Psoas muscle (tissue), 8 donors: ENCODE measurements at places on chromosomes 3 and 15. TPM values are rescaled to one million over a fixed set of nuclear protein-coding genes. Genes with fewer than 3 reads are reported as not detected.

Gene PCOLCE2
- 4.4 TPM for total RNA-seq

- H3K4me1 ChIP-seq = peaks cover 23% of the 10 kb centered on the region
- no peak overlapping the region for H3K27ac ChIP-seq
- no peaks in the 10 kb centered on the region for H3K36me3 ChIP-seq
- no peak for DNase-seq
- H3K27me3 ChIP-seq = no peaks in the 10 kb centered on the region
Measured at GRCh38 chr3:115657168-115657567, 33.9 kb downstream of the GAP43 start.

Gene HES1
- total RNA-seq = 33.3 TPM

DNA sequence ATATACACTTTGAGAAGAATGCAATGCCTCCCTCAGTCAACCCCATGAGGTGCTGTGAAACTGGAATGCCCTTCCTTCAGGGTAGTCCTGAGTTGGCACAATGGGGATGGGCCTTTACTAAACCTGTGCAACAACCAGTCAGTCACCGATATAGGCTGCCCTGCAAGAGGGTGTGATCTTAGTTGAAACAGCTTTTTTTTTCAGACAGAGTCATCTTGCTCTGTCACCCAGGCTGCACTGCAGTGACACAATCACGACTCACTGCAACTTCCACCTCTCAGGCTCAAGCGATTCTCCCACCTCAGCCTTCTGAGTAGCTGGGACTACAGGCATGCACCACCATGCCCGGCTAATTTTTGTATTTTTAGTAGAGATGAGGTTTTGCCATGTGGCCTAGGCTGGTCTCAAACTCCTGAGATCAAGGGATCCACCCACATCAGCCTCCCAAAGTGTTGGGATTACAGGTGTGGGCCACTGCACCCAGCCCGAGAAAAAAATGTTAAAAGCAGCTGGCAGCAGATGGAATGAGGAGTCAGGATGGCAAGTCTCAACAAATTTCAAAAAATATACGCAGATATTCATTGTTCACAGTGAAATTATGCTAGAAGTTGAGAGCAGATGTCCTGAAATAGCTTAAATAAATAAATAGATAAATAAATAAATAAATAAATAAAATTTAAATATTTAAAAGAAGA is 31.8 kb downstream of the MYO5A start:
- H3K27ac ChIP-seq = no peak overlapping the region
- H3K4me1 ChIP-seq = peaks cover 18% of the 10 kb centered on the region
- DNase-seq = no peak
- H3K36me3 ChIP-seq = no peaks in the 10 kb centered on the region

Gene SAXO2
- 4.2 TPM for total RNA-seq

Gene ATP8B4
- total RNA-seq = 1.2 TPM

DNA sequence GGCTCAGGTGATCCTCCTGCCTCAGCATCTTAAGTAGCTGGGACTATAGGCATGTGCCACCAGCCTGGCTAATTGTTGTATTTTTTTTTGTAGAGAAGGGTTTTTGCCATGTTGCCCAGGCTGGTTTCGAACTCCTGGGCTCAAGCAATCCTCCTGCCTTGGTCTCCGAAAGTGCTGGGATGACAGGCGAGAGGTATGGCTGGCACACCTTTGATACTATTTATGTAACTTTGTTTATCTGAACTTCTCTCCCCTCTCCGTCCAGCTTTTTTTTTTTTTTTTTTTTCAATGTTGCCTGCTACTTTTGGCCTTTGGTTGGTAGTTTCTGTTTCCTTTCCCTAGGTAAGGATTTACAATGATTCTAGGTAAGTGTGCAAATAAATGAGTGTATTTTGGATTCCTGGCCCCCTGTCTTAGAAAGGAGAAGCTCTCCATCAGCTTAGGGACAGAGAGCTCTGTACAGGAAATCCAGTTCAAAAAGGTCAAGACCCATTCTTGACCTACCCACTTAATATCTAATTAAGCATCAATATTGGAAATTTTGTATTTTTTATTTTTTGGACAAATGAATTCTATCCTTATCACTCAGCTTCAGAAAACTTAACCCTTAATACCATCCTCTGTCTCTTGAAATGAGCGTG is 6.8 kb downstream of the ARL6IP5 start:
- peak overlapping the region; percentile 98 for H3K27ac ChIP-seq
- peak overlapping the region; percentile 6 for H3K4me3 ChIP-seq
- H3K4me1 ChIP-seq = peaks cover 97% of the 10 kb centered on the region

DNA sequence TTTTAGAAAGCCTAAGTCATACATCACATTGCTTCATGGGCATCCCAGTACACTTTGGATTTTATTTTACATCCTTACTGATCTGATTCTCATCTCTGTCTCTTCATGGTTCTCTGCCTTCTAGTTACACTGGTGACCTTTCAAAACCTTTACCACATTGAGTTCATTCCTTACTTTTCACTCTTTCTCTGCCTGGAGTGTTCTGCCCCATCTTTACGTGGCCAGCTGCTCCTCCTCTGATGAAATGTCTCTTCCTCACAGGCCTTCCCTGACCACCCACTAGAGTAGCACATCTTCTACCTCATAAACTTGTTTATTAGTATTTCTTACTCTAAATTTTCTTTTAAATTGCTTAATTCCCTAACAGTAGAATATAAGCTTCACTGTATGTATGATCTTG is 17.7 kb downstream of the CTNNB1 start:
- no peaks in the 10 kb centered on the region for H3K36me3 ChIP-seq
- H3K27ac ChIP-seq = no peak overlapping the region
- H3K4me1 ChIP-seq = peaks cover 78% of the 10 kb centered on the region
- no peaks in the 10 kb centered on the region for H3K27me3 ChIP-seq
- H3K4me3 ChIP-seq = no peak overlapping the region

DNA sequence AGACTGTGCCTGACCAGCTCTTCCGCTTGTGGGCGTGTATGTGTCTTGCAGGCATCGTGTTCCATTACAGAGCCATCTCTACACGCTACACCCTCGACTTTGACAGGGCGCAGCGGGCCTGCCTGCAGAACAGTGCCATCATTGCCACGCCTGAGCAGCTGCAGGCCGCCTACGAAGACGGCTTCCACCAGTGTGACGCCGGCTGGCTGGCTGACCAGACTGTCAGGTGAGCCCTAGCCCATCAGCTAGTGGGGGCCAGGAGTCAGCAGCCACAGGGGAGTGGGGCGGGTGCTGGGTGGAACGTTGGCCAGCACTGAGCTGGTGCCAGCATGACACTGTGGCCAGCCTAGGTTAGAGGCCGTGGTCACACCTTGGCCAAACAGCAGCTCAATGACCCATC is 36.7 kb downstream of the ACAN start:
- no peak overlapping the region for H3K4me3 ChIP-seq
- H3K36me3 ChIP-seq = no peaks in the 10 kb centered on the region
- DNase-seq = no peak
- no peaks in the 10 kb centered on the region for H3K4me1 ChIP-seq
- H3K27ac ChIP-seq = no peak overlapping the region

Gene UCN2
- total RNA-seq = 0.32 TPM

DNA sequence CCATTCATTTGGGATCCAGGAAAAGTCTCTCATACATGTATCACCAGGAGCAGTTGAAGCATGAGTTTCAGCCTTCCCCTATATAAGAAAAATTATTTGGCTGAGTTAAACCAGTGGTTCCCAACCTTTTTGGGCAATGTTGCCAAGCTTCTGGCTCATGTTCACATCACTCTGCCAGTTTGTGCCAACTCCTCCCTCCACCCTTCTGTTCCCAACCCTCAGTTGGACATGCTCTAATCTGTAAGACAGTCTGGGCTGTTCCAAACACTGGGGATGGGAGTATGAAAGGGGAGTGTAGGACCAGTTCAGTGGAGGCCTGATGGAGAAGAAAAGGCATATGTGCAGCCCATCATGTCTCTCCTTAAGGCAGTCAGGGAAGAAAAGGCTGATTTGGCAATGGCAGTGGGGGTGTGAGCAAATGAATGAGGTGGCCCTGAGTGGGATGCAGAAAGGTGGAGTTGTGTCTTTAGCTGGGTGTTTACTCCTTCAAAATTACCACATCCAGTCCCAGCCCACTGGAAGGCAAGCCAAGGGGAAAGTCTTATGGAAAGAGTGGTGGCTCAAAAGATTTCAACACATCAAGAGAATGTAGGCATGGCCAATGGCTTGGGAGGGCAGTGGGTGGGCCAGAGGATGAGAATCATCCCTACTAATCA is 32.0 kb upstream of the PRICKLE2 start:
- H3K4me3 ChIP-seq = no peak overlapping the region

DNA sequence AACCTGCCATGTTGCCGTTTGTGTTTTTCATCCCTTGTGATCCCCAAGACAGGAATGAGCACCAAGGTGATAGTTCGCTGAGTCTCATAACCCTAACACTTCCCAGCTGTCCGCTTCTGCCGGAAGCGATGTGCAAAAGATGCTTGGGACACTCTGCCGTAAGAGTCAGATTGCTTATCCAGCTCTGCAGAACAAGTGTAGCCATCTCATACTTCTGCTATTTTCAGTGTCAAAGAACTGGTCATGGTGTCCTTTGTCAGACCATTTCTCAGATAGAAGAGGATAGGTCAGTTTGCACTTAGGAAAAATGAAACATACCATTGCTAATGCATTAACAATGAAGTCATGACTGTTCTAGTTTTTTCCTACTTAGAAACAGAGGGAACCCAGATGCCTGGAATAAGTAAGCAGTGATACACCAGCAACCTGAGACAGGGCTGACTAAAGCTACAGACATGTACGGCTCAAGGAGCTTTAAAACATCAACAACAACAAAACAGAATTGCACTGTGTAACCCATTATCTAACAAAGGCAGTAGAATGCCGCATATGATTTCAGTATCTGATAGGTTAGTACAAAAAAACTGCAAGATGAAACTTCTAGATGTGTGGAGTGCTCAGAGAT is 134.0 kb upstream of the IL12A start:
- H3K27ac ChIP-seq = peak overlapping the region; percentile 95
- peak; percentile 24 for DNase-seq
- peak overlapping the region; percentile 73 for H3K4me3 ChIP-seq
- H3K27me3 ChIP-seq = no peaks in the 10 kb centered on the region
- no peaks in the 10 kb centered on the region for H3K36me3 ChIP-seq
- H3K4me1 ChIP-seq = peaks cover 56% of the 10 kb centered on the region

DNA sequence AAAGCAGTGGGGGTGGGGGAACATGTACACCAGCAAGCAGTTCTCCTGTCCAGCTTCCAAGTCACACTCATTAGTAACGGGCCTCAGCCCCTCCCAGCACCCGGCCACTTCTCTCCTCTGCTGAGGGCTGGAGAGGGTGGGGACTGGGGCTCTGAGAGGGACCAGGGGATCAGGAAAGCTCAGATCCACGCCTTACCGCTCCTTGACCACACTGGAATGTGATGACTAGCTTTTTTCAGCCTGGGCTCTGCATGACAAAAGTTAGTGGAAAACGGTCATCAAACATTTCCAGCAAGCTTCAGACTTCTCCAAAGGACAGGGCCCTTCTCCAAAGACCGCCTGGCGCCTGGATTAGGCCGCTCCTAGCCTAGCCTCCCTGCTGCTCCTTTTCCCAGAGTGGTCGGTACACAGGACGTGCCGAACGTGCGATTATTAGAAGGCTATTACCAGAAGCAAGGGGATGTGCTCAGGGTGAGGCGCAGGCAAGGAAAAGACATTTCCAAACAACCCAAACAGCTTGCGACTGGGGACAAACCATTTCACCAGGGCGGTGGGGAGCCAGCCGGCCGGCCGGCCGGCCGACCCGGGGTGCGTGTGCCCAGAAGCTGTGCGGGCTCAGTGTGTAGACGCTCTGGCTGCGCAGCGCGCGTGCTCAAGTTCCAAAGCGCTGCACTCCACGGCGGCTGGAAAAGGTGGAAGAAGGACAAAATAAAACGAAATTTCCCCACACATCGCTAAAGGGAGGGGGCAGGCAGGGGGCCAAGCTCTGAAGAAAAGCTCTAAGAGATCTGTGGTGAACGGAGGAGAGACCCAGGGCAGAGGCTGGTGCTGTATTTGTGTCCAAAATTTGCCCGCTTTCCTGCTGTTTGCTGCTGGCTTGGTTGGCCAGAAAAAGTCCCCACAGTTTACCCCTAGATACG is 51.0 kb upstream of the SSR3 start:
- peaks cover 10% of the 10 kb centered on the region for H3K4me1 ChIP-seq
- peak overlapping the region; percentile 69 for H3K27ac ChIP-seq
- peak; percentile 40 for DNase-seq
- H3K36me3 ChIP-seq = no peaks in the 10 kb centered on the region
- H3K4me3 ChIP-seq = peak overlapping the region; percentile 66
- H3K27me3 ChIP-seq = no peaks in the 10 kb centered on the region

GRCh38 chr3:149585401-149585726 is 72.5 kb downstream of the WWTR1 start:
- peaks cover 67% of the 10 kb centered on the region for H3K4me1 ChIP-seq
- H3K27ac ChIP-seq = no peak overlapping the region
- H3K27me3 ChIP-seq = no peaks in the 10 kb centered on the region
- no peak overlapping the region for H3K4me3 ChIP-seq
- H3K36me3 ChIP-seq = no peaks in the 10 kb centered on the region
- no peak for DNase-seq

Gene ZCWPW2
- total RNA-seq = 4.0 TPM

DNA sequence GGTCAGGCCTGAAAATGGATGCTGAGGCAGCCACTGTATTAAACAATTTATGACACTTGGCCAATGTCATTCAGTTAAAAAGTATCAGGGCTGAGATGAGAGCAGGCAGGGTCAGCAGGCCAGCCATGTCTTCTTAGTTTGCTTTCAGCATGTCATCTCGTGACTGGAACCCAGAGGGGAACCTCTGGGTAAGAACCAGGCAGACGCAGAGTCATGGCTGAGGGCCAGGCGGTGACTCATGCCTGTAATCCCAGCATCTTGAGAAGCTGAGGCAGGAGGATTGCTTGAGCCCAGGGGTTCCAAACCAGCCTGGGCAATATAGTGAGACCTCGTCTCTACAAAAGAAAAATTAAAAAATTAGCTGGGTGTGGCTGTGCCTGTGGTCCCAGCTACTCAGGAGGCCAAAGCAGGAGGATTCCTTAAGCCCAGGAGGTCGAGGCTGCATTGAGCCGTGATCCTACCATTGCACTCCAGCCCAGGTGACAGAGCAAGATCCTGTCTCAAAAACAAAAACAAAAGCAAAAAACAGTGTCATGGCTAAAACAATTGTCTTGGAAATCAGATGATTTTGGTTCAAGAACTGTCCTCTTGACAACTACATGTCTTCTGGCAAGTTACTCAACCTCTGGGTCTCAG is 11.7 kb downstream of the BCL2L10 start:
- no peaks in the 10 kb centered on the region for H3K27me3 ChIP-seq
- peak; percentile 85 for DNase-seq
- H3K27ac ChIP-seq = no peak overlapping the region
- H3K4me3 ChIP-seq = no peak overlapping the region
- peaks cover 5% of the 10 kb centered on the region for H3K4me1 ChIP-seq
- H3K36me3 ChIP-seq = no peaks in the 10 kb centered on the region

DNA sequence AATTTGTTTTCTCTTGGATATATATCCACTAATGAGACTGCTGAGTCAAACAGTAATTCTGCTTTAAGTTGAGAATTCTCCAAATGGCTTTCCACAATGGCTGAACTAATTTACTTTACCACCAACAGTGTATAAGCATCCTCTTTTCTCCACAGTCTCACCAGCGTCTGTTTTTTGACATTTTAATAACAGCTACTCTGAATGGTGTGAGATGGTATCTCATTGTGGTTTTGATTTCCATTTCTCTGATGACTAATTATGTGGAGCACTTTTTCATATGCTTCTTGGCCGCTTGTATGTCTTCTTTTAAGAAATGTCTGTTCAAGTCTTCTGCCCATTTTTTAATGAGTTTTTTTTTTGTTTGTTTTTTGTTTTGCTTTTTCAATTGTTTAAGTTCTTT is 206.2 kb downstream of the CTNNB1 start:
- no peak overlapping the region for H3K27ac ChIP-seq
- no peak for DNase-seq
- no peak overlapping the region for H3K4me3 ChIP-seq
- H3K27me3 ChIP-seq = no peaks in the 10 kb centered on the region
- H3K36me3 ChIP-seq = no peaks in the 10 kb centered on the region
